BJ (cell line): ENCODE measurements at places on chromosomes 12 and 14.
A peak's percentile ranks its signal among the peaks of the same experiment; 100 is the strongest.

- DNase-seq: no peak
Observed at GRCh38 chr12:54368025-54368708, 3.9 kb upstream of the GPR84 start.

- DNase-seq: no peak
Observed at GRCh38 chr12:72081777-72082176, 143.1 kb downstream of the TPH2 start.

DNA sequence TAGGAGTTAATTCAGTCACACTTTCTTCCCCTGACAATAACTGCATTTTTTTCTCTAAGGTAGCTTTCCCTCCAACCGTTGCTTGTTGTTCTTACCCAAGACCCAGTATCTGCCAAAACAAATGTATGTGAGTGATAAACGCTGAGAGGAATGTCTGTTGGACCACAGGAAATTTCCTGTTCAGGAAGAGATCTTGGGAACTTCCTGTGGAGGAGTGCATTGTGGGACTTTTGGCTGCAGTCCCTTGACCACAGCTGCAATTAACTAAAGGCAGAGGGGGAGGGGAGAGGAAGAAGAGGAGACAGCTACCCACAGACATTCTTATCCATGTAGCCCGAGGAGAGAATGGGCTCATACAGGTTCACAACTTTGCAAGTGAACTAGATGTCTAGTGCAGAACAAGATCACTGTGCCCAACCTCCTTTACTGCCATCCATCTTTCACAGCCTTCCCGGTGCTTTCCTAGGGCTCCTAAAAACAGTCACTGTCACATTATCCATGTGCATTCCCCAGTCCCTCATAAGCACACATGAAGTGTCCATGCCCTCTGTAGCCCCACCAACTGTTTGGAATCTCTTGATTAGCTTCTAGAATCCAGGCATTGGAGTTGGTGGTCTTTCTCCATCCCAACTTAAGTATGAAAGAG is 149.5 kb downstream of the ETV6 start:
- DNase-seq: peak; percentile 19

DNA sequence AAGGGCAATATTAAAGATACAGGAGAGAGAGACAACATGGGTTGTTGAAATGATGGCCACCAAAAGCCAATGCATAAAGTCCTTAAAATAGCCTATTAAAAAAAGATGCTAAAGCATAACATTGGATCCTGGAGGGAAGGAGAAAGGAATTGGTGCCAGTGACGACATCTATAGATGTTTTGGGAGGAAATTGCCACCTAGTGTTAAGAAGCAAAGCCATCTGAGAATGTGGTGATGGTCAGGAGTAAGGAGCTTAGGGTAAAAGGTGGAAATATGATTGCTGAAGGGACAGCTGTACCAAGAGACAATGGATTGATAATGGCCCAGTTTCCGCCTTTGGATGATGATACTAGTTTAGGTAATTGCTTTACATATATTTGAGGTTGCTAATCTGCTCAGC is 85.1 kb downstream of the TMEM30B start:
- no peak for DNase-seq

DNA sequence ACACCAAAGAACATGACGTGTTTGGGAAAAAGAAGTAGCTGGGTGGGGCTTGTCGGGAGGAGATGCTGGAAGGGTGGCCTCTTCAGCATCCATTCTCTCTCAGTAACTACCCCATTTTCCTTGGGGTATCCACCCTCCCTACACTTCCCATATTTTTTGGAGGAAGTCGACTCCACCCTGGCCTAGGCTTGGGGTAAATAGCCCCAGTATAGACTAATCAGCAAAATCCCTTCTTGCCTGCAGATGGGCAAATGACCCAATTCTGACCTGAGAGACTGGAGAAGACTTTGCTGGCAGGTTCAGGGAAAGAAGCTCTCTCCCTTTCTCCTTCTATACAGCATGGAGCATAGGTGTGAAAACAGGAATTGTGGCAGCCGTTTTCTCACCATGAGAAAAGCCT is 28.5 kb upstream of the JDP2 start:
- no peak for DNase-seq

GRCh38 chr14:73749706-73750530 is 35.7 kb upstream of the PNMA1 start:
- no peak for DNase-seq

DNA sequence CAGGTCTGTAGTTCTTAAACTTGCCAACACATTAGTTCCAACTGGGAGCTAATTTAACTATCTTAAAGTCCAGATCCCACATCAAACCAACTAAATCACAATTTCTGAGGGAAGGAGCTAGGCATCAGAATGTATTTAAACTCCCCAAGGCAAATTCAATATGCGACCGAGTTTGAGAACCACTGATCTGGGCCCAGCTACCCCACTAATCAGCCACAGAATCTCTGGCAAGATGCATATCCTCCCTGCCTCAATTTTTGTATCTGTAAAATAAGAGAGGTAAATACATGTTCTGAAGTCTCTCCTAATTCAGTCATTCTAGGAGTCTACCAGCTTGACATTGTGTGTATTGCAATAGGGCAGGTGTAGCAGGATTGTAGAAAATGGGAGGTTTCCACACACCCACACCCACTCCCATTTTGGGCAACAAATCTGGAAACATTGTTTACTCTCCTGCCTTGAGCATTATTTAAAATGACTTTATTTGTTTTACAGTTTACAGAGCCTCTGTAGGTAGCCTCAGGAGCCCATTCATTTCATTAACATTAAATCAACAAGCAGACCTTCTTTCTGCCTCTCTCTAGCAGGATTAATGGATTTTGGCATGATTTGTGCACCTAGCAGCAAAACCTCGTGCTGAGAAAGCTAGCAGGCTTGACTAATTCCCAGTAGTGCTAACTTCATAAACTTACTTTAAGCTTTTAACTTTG is 15.6 kb downstream of the LGR5 start:
- no peak for DNase-seq

DNA sequence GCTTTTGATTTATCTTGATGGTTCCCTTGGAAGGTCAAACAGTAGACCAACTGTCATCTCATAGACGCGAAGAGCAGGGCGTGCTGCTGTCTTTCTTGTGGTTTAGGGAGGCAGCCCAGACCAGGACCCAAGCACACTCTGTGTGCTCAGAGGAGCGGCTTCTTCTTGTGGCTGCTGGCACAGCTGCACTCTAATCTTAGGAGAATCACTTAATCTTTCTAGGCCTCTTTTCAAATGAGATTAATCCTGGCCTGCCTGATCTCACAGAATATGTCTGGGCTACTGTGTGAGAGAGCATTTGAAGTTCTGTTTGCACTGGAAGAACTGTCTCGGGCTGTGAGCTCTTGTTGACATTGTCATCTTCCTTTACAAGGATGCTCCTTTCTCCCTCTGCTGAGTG is 60.0 kb upstream of the TRAF3 start:
- no peak for DNase-seq

DNA sequence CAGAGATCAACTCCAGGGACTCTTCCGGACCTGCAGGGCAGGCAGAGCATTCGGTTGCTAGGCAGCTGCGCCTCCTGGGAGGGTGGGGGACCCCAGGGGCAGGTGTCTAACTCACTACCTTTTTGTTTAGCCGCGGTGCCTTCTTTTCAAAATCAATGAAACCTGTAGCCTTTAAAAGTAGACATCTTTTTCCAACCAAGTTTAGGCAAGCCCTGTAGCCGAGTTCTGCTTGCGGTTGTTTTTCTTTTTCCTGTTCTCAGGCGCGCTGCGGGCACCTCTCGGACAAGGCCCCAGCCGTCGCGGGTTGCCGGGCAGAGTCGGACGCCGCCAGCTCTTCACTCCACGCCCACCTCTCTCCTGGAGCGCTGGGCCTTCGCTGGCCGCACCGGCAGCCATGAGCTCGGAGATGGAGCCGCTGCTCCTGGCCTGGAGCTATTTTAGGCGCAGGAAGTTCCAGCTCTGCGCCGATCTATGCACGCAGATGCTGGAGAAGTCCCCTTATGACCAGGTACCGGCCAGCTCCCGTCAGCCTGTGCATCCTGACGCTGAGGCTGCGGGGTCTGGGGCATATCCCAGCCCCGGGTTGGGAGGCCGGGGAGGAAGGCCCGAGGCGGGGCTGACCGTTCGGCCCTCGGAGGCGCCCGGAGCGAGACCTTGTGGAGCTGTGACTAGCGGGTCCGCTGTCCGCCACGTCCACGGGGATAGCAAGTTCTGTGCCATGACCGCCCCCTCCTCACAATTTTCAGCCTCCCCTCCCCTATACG is at the start of gene TTC8:
Gene TTC8 (plus strand): TSS at position 338 of the 764 bp plus-strand sequence. CDS start 57 bp downstream, at position 395.
- DNase-seq: peak; percentile 47

GRCh38 chr14:20559461-20559904 is 1.4 kb downstream of the RNASE9 start:
- no peak for DNase-seq

DNA sequence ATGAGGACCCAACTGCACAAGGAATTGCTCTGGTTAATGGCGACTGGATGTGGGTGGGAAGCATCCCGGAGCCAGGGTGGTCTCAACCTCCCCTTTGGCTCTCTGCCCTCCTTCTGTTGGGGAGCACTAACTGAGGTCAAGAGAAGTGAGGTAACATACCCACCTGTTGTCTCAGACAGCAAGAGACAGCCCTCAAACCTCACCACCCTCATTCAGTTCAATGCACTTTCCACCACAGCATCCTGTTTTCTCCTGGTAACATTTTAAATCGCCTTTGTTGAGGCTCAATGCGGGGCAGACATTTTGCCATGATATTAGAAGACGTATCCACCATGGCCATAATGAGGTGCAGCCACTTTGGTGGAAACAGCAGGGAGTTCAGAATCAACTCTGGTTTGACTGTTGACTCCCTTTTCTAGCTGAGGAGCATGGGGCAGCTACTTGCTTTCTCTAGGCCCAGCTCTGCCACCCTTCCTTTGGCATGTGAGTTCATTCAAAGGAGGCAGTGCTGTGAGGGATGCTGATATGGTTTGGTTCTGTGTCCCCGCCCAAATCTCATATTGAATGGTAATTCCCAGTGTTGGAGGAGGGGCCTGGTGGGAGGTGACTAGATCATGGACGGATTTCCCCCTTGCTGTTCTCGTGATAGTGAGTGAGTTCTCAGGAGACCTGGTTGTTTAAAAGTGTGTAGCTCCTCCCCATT is 338.6 kb downstream of the PCNX1 start:
- DNase-seq: no peak
